Lower lobe of right lung (tissue), 2 donors: ENCODE measurements at places on chromosomes 5 and 9.

DNA sequence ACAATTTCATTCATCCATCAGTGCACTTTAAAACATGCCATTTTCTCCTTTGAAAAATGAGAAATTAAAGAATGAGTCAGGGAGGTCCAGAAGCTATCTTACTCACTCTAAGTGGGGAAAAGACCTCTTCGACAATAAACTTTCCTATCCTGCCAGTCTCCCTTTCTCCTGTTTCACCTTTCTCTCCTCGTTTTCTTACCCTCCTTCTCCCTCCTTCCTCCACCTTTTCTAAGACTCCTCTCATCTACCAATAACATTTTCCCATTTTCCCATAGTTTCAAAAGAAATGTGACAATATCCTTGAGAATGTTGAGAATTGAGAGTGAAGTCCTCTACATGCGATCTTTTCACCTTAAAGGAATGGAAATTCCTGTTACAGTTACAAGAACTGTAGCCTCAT is 450.5 kb upstream of the GRAMD2B start:
- DNase-seq = no peak

DNA sequence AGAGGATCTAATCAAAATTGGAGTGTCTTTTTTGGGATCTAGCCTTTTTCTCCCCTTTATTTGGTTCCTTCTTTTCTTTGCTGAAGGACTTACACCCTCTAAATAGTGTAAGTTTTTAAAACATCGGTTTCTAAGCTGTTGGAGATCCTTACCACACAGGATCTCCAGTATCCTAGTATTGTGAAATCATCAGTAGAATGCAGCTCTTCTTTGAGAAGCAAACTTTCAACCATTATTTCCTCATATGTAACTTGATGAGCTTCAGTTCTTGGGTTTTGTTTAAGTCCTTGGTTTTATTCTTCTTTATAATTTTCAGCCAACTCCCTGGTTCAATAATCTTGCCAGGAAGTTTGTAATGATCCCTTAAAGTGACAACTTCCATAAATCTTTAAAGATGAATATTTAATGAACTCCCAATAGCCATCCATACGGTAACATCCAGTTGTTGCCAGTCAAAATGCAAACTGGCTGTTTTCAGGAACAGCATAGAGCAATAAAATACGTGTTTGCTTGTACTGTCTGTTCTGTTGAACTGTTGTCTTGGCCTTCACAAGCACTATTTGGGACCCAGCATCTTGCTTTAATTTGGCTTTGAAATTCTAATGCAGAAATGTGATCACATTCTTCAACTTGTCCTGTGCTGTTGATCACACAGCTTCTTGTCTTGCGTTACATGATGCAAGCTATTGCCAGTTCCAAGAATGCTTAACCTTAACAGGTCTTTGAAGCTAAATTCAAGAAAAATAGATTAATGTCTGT is 34.8 kb upstream of the TTC23L start:
- DNase-seq = no peak

DNA sequence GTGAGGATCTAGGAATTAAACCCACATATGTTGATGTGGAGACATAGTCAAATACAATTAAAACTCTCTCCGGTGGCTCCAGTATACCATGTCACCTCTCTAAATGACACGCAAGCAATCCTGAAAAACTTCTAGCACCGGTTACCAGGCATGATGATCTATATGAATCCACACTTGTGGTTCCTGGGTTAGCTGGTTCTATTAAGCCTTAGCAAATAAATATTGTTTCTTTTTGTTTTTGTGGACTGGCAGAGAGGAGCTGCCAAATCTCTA is 104.8 kb downstream of the SEC61B start:
- DNase-seq = no peak

GRCh38 chr5:159749146-159749545 is 167.1 kb upstream of the ADRA1B start:
- DNase-seq = no peak
